ENCODE measurements at places on chromosomes 6 and 20. TPM values are rescaled to one million over a fixed set of nuclear protein-coding genes. Genes with fewer than 3 reads are reported as not detected.

Gene HLA-DQB2
- not detected for total RNA-seq

Gene DYNLT2
- 2.5 TPM for total RNA-seq

Gene MAP7
- 16.1 TPM for total RNA-seq

Gene TTK
- total RNA-seq, result 44.7 TPM

Gene RNF182
- 19.1 TPM for total RNA-seq

Gene EYS
- total RNA-seq, result 0.06 TPM

DNA sequence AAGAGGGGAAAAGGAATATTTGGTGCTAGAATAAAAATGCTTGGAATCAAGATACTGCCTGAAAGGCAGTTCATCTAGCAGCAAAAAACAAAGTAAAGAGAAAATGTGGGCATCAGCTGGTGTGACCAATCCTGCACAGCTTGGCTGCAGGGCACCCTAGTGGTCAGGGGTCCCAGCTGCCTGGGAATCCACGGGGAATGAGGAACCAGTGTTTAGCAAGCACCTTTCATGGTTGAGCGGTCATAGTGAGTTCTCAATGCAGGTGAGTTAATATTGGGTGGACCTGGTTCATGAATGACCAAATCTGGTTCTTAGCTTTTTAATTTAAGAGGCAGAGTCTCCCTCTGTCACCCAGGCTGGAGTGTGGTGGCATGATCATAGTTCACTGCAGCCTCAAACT, 53.3 kb downstream of the CAP2 start:
- no peak for DNase-seq

DNA sequence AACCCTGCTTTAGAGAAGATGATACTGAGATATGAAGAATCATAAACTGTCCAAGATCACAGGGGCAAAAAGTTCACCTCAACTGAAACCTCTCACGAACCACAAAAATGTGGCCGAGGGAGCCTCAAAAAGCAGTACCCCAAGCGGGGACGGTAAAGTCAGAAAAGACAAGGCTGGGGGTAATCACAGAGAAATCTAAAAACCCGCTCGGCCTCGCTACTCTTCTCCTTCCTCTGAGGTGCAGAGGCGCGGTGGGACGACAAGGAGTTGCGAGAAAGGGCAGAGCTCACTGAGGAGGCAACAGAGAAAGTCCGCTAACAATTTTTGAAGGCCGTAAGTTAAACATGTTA, 356 bp upstream of the IRAK1BP1 start:
- DNase-seq, result no peak

- no peak for DNase-seq
Observed at GRCh38 chr6:132661906-132662305, 2.9 kb upstream of the TAAR1 start.

- DNase-seq, result peak; percentile 19
Observed at GRCh38 chr20:41078329-41078728, 49.7 kb downstream of the TOP1 start.

DNA sequence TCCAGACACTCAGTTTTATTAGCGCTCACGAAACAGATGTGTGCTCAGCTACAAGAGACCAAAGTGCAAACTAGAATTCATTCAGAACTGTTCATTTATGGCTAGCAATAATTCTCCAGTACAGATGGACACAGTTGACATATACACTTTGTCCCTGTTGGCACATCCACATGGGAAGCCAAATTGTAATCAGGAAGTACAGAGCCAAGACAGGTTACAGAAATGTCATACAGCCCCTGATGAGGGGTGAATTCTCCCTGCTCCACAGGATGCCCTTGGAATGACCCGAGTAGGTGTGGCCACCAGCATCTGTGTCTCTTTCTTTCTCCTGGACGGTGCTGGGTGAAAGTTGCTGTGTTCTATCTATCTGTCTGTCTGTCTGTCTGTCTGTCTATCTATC, 7.6 kb downstream of the DHX35 start:
- no peak for DNase-seq

- DNase-seq, result no peak
Observed at GRCh38 chr6:145532361-145532760, 203.0 kb downstream of the EPM2A start.

DNA sequence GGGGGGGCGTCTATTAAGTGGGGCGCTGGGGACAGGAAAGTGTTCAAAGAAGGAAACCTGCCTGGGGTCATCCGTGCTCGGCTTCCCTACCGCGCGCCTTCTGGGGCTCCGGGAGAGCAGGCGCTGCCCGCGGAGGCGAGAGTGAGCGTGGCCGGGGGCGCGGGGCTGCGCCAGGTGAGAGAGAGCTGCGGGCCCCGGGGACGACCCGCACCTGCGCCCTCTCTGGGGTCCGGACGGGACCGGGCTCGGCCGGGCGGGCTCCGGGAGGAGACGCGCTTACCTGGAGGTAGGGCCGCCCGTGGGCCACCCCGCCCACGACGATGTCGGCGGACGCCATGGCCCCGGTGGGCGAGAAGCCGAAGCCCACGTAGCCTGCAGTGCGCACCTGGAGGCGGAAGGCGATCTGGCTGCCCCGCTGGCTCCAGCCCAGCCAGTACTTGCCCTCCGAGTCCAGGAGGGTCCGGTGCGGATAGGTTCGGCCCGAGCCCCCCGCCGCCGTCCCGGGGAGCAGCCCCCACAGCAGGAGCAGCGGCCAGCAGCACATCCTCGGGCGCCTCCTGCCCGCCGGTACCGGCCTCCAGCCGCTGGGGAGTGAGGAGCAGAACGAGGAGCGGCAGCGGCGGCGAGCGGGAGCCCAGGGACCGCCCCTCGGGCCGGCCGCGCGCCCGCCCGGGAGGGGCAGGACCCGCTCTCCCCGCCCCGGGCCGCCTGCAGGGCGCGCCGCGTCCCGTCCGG, at the start of gene MOXD1:
Gene MOXD1, minus strand, starts transcription at position 593 of the 735 bp plus-strand sequence. Its CDS starts 49 bp downstream, at position 544.
- no peak for DNase-seq

GRCh38 chr20:47610247-47610944, 108.7 kb downstream of the NCOA3 start:
- DNase-seq, result peak; percentile 41

DNA sequence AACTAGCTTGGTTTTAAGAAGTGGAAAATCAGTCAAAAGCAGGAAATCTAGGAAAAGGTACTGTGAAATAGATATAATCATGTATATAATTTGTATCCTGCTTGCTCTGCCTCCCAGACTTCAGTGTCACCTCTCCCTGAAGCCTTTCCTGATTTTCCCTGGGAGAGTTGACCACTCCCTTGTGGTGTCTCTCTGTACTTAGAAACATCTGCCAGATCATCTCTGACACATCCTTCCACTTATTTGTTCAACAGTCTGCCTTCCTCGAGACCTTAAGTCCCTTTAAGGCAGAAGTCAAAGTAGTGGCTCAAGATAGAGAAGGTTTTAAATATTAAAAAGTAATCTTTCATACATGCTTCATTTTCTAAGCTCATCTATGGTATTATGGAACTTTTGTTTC, 236.5 kb downstream of the CDKAL1 start:
- DNase-seq, result no peak

- no peak for DNase-seq
Observed at GRCh38 chr6:24486065-24486464, 3.3 kb downstream of the GPLD1 start.

- no peak for DNase-seq
Observed at GRCh38 chr6:145086197-145086596, 649.1 kb downstream of the EPM2A start.

- no peak for DNase-seq
Observed at GRCh38 chr6:162053084-162053483, 674.5 kb downstream of the PRKN start.

- DNase-seq, result no peak
Observed at GRCh38 chr6:4372866-4373265, 237.5 kb upstream of the ECI2 start.
